ENCODE measurements at places on chromosomes 2 and 18.

- DNase-seq: no peak
Measured at GRCh38 chr2:32553829-32554432, 73.9 kb upstream of the TTC27 start.

- no peak for DNase-seq
Measured at GRCh38 chr18:61352611-61353010, 19.4 kb downstream of the CDH20 start.

DNA sequence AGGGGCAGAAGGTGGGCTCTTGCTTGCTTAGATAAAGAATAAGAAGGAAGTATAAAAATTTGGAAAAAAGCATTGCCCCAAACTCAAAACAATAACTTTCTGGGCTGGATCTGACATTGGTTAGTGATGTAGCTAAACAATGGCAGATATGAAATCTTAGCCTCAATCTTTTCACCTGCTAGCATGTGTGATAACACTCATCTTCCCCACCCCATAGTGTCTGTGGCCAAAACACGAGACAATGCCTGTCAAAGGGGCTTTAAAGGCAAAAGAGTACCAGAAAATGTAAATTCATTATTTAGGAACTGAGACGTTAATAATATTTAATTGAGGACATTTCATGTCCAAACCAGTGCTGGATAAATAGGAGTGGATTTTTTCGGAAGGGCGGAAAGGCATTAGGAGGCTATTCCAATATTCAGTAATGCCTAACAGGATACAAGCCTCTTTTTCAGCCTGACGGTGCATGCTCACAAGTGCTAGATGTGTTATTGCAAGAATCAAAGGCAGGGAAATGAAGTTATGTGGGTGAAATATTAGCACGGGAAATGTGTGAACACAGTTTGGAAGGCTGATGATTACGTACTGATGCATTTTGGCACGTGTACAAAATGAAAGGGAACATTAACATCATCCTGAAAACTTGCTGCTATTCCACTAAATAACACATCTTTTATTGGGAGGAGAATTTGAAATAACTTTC is 395.7 kb downstream of the GALR1 start:
- DNase-seq: no peak

DNA sequence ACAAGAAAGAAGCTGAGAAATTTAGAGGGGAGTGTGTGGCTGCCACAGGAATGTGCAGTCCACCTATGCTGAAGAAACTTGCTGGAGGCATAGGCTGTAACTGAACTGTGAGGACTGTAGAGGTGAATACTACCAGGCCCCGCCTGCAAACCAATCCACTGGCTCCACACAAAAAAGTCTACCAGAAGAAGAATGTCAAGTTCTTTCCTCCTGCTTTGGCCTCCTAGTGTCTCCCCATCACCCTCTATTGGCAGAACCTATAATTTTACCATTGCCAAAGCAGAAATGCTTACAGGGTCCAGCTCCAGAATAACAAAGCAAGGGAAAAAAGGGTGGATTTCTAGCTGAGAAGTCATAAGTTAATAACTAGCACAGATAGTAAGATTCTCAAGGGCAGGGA is 5.9 kb upstream of the ATP5MC3 start:
- no peak for DNase-seq

GRCh38 chr2:221372907-221373306 is 199.2 kb downstream of the EPHA4 start:
- DNase-seq: no peak

DNA sequence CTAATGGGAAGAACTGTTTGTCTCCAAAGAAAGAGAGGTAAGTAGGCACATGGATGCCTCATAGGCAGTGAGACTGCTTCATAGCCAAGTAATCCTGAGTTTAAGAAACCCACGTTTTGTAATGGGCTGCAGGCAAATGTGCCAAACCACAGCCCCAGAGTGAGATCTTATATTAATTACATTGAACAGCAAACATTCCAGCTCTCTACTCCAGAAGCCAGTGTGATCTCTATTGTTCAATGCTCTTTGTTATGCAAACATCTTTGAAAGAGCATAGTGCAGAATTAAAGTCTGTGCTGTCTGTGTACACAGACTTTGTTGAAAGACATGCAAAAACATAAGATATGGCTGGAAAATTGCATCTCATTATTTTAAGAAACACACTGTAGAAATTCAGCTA is 720.8 kb upstream of the REG3G start:
- no peak for DNase-seq

DNA sequence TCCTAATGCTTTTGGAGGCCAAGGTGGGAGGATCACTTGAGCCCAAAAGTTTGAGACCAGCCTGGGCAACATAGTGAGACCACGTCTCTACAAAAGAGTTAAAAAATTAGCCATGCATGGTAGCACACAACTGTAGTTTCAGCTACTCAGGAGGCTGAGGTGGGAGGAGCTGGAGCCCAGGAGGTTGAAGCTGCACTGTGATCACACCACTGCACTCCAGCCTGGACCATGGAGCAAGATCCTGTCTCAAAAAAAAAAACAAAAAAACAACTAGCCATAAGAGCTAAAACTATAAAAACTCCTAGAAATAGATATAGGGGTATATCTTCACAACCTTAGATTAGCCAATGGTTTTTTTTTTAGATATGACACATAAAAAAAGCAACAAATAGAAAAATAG is 16.9 kb upstream of the COL6A3 start:
- no peak for DNase-seq

- no peak for DNase-seq
Measured at GRCh38 chr2:43898838-43899346, 60.1 kb downstream of the ABCG8 start.

GRCh38 chr2:168649105-168649504 is 153.3 kb upstream of the NOSTRIN start:
- DNase-seq: no peak

DNA sequence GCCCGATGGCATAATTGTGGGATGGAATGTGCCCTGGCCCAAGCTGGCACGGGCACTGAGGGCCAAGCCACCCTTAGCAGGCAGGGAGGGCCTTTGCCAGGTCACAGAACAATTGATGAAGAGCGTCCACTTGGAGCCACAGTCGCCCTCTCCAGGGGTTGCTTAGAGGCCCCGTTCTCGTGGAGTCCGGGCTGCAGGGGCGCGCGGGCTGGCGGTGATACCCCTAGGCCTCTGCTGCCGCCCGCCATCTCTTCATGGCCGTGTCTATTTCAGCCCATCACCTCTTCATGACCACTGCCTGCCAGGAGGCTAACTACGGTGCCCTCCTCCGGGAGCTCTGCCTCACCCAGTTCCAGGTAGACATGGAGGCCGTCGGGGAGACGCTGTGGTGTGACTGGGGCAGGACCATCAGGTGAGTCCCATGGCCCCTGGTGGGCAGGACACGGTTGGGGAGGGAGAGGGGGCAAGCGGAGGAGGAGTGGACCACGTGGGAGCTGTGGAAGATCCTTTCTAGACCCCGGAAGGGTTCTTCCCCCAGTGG is 17.6 kb downstream of the RAMP1 start:
- no peak for DNase-seq

- no peak for DNase-seq
Measured at GRCh38 chr2:102093662-102094061, 48.9 kb upstream of the IL1R1 start.

- DNase-seq: no peak
Measured at GRCh38 chr2:98245491-98245890, 100.8 kb upstream of the CNGA3 start.

DNA sequence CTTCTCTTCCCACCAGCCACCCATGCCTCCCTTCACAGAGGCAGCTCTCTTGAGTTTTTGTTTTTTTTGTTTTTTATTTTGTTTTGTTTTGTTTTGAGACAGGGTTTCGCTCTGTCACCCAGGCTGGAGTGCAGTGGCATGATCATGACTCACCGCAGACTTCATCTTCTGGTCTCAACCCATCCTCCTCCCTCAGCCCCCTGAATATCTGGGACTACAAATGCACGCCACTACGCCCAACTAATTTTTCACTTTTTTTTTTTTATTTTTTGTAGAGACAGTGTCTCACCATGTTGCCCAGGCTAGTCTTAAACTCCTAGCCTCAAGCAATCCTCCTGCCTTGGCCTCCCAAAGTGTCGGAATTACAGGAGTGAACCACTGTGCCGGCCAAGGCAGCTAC is 161.4 kb downstream of the TRABD2A start:
- DNase-seq: no peak

GRCh38 chr2:132979339-132980093 is 309.5 kb upstream of the LYPD1 start:
- no peak for DNase-seq

- no peak for DNase-seq
Measured at GRCh38 chr2:201656102-201656501, 12.8 kb upstream of the TMEM237 start.

- no peak for DNase-seq
Measured at GRCh38 chr18:404061-404636, 96.4 kb downstream of the COLEC12 start.

DNA sequence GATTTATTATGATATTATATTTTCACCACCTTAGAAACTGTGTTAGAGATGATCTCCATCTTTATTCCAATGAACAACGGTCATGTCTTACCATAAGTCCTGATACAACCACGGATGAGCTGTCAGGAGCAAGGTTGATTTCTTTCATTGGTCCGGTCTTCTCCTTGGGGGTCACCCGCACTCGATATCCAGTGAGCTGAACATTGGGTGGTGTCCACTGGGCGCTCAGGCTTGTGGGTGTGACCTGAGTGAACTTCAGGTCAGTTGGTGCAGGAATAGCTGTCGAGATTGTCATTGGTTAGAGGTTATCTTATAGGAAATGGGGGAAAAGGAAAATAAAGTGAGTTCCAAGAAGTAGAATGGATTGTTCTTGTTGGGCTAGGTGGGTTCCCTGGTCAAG is 56.8 kb downstream of the FN1 start:
- no peak for DNase-seq

DNA sequence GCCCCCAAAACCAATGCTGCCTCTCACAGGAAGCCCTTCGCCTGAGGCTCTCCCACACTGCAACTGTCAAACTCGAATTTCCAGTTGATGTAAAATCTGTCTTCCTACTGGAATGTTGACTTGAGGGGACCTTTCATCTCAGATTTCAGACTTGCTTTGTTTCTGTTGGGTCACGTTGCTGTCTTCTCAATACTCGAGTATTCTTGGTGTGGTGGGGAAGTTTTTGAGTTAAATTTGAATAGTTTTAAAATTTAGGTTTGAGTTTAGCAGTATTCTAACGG is 50.8 kb downstream of the AGAP1 start:
- no peak for DNase-seq

- no peak for DNase-seq
Measured at GRCh38 chr18:23648940-23649607, 13.6 kb downstream of the ANKRD29 start.

- DNase-seq: no peak
Measured at GRCh38 chr2:57890464-57890863, 156.1 kb upstream of the VRK2 start.

DNA sequence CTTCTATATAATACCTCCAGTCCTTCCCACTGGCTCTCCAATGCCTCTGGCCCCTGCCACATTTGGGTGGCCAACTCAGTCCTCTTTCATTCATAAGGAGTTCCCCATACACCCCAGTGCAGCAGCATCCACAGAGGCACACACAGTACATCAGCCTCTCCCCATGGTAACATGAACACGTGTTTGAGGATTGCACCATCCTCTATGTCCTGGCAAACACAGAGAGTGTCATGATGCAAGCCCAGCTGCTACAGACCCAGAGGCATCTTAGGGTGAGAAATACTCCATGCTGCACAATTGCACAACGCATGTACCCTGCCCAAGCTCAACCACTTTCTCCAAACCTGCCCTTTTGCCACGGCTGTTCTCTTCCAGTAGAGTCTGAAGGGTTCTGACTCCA is 11.5 kb downstream of the IGFBP5 start:
- DNase-seq: no peak

DNA sequence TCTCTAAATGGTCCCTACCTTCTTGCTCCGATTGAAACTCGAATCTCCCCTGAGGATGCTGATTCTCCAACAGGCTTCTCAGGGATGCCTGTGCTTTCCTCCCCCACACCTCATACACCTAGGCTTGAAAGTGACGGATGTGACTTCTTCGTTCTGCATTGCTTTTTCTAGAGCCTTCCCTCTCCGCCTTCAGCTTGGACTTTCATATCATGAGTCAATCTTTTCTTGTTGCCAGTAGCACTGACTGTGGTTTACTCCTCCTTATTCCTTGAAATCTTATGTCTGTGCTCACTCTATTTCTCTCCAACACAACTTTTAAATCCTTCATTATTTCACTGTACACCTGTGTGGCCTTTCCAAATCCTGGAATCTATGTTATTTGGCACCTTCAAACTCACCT is 451.4 kb downstream of the TMX3 start:
- DNase-seq: no peak

DNA sequence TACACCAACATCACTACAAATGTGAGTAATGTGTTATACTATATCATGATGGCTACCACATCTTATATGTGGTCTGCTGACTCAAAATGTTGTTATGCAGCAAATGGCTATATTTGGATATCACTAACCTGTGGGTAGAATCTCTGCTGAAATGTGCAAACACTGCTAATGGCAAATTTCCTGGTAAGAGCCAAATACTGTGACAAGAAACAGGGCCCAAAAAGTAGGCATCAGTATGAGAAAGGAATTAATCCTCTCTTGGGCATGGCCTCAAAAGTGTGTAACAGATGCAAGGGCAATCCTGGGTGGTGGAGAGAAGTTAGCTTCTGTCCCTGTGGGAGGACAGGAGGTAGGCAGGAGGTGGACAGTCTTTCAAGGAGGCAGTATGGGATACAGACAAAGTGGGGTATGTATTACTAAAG is 13.3 kb downstream of the ATF2 start:
- no peak for DNase-seq

DNA sequence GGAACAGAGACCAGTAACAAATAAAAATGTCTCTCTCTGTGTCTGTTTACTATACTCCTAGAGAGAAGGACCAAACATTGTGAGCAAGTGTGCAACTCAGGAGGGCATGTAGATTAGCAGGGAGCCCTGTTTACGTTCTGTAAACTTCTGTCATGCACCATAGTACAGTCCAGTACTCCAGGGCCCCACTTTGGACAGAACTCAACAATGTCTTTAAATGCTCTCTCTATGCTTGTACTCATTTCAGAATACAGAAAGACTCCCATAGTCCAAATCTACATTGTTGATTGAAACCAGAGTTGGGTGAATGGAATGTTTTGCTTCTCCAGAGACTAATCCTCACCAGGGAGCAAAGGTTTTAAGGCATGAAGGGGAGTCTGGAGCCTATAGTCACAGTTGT is 934.8 kb downstream of the NRXN1 start:
- no peak for DNase-seq

- DNase-seq: no peak
Measured at GRCh38 chr2:129443235-129443864, 536.1 kb upstream of the RAB6C start.

DNA sequence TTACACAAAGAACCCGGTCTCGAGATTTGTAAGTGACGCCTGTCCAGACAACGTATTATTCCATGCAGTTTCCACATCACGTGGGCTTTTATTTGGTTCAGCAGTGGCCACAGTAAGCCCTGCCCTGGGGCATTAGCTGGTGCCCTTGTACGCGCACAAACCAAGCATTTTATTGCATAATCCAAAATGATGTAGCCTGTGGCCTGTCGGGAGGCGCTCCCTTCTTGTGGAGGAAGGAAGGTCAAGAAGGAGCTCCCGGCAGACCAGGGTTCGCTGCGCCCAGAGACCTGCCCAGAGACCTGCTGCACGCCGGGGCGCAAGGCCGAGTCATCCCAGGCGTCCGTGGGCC is 179.6 kb upstream of the ALKAL2 start:
- no peak for DNase-seq

GRCh38 chr2:219400562-219400961 is 12.8 kb upstream of the DNPEP start:
- no peak for DNase-seq

GRCh38 chr2:218998414-218999002 is 5.3 kb upstream of the CRYBA2 start:
- no peak for DNase-seq
